ENCODE measurements at places on chromosomes 1 and 21.

DNA sequence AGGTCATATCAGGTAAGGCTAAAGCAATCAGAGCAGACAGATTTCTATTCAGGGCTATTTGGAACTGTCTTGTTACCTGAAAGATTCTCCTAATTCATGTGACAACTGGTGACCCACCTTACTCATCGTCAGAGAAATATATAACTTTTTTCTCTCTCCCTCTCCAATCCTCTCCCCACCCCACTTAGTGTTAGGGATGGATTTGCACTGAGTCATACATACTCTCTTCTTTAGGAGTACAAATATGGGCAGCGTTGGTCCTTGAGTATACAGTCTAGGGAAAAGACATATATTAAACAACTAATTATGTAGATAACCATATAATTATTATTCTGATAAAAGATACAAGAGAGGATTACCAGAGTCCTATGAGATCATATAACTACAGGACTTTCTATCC is 246.3 kb downstream of the HHIPL2 start:
- no peak for DNase-seq

DNA sequence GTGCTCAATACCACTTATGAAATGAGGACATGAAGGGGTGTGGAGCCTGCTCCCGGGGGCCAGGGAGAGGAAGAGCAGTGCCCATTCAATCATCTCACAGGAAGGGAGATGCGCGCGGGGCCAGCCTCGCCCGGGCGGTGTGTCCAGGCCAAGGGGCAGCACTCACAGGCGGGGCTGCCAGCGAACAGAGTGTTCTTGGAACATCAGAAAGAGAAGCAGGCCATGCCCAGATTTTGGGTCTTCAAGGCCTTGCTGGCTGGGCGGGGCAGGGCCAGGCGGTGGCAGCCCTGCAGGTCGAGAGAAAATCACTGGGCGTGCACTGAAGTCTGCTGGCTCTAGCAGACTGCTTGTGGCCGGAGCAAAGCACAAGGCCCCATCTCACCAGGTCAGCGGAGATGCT is 168.6 kb downstream of the PRDM16 start:
- no peak for DNase-seq

DNA sequence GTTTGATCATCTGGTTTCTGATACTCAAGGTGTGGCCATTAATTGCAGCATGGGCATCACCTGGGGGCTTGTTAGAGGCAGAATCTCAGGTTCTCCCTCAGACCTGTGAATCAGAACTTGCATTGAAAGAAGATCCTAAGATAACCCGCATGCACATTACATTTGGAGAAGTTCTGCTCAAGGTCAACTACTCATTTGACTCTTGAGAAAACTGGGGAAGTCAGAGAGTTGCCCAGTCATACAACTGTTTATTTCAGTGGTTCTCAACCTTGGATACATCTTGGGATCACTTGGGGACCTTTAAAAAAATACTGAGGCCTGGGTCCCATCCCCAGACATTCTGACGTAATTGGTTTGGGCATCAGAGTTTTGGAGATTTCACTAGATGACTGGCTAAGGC is 30.5 kb downstream of the CAMTA1 start:
- DNase-seq: no peak

- DNase-seq: no peak
These were observed 28.4 kb downstream of the MAPKAPK2 start for GRCh38 chr1:206713070-206713469.

DNA sequence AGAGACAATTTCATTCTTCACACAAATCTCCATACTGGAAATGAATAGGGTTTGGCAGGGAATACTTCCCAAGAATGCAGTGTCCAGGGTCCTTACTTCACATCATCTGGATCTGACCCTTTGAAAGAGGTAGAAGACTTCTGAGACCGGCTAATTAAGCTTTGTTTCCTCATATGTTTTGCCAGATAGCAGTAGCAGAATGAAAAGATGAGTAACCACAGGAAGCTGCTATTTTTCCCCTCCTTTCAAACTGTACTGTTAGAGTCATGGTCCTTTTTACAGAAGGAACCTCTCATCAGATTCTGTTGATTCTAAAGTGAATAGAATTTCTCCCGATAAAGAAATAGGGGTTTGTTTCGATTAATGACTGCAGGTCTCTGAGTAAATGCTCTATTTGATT is 1.4 kb upstream of the OLFML3 start:
- no peak for DNase-seq

- no peak for DNase-seq
These were observed 26.7 kb upstream of the DIP2A start for GRCh38 chr21:46431884-46432488.

- DNase-seq: no peak
These were observed 3.0 kb downstream of the ZC3H12A start for GRCh38 chr1:37477198-37477931.

DNA sequence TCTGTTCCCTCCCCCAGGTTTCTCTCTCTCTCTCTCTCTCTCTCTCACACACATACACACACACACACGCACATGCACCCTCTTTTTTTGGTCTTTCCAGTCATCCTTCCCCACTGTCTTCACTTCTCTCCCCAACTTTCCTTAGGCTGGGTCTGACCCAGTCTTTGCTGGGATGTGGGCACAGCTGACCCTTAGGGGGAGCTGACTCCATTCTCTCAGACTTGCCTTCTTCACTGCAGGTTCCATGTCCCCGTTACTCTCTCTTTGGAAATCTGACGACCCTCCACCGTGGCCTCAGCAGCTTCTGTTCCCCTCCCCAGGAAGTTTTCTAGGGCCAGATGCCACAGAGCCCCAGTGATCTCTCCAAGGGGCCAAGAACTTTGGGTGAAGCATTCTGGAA is 2.1 kb downstream of the DISP3 start:
- DNase-seq: no peak

DNA sequence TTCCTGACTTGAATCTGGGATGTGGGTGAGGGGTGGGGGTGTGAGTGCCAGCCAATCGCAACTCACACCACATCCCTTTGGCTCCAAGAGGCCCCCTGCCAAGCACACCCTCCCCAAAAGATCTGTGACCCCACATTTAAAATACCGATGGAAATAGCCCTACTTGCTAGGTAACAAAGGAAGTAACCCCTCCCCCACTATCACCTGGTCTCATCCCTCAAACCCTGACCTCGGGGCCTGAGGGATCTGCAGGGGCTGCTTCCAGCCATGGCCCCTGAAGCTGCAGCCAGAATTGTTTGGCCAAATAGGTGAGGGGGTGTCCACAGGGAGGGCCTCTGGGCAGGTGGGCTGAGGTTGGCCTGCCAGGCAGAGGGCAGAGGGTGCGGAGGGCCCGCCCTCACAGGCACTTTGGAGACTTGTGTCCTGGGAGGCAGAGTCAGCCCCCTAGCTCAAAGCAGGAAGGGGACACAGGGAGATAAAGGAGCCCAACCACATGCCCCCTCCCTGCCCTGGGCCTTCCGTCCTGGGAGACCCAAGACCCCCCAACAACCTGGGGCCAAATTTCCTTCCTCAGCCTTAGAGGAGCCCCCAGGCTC is 37.2 kb downstream of the SDC3 start:
- DNase-seq: no peak

DNA sequence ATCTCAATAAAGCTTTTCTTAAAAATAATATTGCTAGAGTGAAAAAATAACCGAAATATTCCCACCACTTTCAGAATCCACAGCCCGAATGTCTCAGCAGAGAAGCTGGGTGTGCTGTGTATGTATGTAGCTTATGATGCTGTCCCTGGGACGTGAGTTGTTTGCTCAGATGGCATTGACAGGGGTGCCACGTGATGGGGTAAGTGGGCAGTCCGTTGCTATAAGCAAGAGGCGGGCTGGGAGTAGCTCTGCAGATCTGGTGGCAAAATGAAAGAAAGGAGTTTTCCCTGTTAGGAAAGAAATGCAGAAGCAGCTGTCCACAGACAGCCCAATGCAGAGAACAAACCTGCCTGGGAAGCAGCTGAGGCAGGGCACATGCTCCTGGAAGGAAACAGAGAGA is 3.8 kb upstream of the FAM20B start:
- no peak for DNase-seq

DNA sequence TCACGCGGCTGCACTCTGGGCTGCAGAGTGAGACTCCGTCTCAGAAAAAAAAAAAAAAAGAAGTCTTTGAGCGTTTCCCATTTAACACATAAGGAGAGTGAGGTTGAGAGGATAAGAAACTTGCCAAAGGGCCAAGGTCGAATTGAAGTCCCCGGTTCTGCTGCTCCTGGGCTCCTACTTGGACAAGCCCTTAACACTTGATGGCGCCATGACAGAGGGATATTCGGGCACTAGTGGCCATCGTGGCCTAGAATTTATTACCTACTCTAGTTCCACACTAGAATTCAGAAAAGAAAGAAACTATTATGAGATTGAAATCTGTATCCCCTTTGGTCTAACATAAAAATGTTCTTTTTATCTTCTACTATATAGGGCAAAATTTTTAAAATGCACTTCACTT is 65.7 kb upstream of the NEK2 start:
- no peak for DNase-seq

DNA sequence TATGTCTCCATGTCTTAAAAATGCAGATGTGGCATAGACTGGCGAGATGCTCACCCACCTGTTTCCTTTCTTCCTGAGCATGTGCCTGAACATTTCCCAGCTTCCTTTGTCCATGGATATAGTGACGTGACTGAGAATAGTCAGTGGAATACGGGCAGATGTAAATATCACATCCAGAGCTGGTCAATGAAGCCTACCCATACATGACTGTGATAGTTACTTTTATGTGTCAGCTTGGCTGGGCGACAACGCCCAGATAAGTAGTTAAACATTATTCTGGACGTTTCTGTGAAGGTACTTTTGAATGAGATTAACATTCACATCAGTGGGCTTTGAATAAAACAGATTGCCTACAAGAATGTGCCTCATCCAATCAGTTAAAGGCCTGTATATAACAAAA is 135.7 kb downstream of the RGS7 start:
- DNase-seq: no peak

DNA sequence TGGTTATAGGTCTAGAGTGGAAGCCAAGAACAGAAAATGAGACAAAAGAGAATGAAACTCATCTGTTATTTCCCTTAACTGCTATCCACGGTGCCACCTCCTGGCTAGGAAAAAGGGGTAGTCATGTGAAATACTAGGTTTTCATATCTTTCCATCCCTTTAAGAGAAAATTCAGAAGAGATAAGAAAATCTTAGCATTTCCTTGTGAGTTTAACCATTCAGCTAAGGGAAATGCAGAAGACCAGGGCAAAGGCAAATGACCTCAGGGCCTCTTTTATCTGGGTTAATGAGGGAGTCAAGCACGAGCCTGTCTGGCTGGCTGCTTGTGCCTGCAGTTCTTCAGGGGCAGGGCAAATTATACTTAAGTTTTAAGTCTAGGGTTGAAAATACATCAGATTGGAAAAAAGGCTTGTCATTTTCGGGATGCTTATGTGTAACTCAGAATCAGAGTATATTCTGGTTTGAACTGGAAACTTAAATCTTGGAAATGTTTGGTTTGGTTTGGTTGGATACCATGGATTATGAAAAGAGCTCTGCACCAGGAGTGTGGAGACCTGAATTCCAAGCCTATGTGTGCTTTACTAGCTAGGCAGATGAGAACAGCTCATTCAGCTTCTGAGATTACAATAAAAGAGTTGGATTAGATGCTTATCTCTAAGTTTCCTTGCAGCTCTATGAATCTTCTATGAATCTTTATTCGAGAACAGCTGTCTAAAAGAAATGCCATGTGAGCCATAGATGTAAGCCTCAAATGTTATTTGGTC is 19.9 kb downstream of the NIBAN1 start:
- DNase-seq: no peak

DNA sequence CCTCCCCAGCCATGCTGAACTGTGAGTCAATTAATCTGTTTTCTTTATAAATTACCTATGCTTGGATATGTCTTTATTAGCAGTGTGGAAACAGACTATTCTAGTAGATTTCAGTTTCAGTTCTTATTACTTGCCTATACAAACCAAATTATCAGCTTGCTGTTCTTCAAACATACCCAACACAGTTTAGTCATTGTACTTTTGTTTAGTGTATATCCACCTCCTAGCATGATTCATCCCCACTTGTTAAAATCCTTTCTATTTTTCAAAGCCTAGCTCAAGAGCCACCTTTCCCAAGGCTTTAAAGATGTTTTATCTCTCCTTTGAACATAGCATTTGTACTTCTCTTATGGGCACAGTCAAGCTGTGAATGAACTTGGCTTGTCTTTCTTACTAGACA is 195.6 kb upstream of the ZRANB2 start:
- DNase-seq: no peak

- no peak for DNase-seq
These were observed 5.4 kb downstream of the GPA33 start for GRCh38 chr1:167084757-167085156.

- no peak for DNase-seq
These were observed 9.6 kb upstream of the TNFRSF25 start for GRCh38 chr1:6475381-6476133.

DNA sequence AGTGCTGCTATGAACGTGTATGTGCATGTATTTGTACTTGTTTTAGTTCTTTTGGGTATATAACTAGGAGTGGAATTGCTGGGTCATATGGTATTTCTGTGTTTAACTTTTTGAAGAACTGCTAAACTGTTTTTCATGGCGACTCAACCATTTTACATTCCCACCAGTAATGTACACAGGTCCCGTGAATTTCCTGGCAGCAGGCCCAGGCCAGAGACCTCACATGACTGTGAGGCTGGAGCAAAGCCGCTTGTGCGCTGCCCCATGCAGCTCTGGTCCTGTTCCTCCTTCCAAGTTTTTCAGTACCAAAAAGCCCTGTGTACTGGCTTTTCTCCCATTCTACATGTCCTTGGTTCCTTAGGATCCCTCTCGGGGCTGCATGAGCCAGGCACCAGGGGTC is 29.6 kb downstream of the ACOT11 start:
- DNase-seq: no peak

- no peak for DNase-seq
These were observed 92.1 kb upstream of the LRRN2 start for GRCh38 chr1:204777591-204777990.

DNA sequence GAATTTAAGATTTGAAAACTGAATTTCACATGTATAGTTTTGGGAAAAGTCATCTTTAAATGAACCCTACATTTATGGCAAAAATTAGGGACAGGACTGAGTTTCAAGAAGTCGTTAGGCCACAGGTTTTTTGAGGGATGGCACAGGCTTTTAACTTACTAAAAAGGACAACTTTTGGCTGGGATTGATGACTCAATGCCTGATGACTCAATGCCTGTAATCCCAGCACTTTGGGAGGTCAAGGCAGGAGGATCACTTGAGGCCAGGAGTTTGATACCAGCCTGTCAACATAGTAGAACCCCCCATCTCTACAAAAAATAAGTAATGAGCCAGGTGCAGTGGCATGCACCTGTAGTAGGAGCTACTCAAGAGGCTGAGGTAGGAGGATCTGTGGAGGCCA is 15.9 kb downstream of the UCK2 start:
- DNase-seq: no peak

- no peak for DNase-seq
These were observed 7.8 kb downstream of the KCNJ10 start for GRCh38 chr1:160062230-160062532.

Data from GM04504 (cell line).